ENCODE measurements at places on chromosomes 2 and 18.

GRCh38 chr2:158774681-158775080, 20.4 kb upstream of the DAPL1 start:
- DNase-seq, result no peak

- DNase-seq, result no peak
Observed at GRCh38 chr2:164840930-164841718, 499 bp downstream of the COBLL1 start.

DNA sequence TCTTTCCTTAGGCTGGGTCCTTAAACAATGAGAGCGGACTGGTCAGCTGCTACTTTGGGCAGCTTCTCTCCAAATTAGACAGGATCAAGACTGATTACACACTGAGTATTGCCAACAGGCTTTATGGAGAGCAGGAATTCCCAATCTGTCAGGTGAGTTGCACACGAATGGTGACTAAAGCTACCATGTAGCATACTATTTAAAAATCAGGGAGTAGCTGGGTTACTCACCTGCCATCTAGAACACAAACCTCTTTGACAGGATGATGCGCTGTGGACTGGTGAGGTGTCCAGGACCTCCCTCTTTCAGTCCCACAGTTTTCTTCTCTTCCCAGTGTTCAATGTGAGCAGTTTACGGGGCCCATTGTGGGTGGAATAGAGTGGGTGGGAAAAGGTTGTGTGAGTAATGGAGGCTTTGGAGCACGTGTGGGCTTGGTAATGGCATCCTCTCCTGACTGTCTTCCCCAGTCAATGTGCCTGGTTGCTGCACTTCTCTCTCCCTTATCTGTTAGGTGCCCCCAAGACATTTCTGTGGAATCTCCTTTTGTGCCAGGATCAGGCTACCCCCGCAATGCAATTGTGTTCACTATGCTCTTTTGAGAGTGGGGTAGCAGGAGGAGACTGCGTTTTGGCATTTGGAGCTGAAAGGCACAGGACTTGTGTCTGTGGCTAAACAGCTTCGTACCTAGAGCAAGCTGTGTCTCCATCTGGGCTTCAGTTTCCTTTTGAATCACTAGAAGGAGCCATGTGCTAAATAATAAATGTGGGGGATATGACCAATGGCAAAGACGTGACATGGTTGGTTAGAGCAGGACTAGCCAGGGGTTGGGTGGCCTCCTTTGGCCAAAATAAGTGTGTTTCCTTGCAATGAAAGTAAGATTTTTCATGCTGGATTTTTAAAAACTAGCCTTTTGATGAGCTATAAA, 17.7 kb downstream of the SERPINB12 start:
- no peak for DNase-seq

GRCh38 chr18:9649164-9649540, 34.8 kb upstream of the PPP4R1 start:
- DNase-seq, result no peak

DNA sequence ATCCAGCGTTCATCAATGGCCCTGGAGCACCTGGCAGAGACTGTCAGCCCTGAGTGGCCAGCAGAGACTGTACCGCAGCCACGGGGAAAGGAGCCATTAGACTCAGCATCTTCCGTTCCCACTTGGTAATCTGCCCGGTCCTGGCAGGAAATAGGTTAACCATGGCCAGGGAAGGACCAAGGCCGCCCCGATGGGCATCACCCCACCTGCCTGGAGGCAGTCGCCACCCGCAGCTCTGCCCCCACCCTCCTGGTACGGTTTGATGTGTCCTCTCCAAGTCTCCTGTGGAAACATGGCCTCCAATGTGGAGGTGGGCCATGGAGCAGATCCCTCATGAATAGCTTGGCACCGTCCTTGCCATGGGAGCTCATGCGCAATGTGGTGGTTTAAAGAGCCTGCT, 75.3 kb downstream of the RTP5 start:
- no peak for DNase-seq

GRCh38 chr18:5895876-5896740, 786 bp upstream of the TMEM200C start:
- no peak for DNase-seq

DNA sequence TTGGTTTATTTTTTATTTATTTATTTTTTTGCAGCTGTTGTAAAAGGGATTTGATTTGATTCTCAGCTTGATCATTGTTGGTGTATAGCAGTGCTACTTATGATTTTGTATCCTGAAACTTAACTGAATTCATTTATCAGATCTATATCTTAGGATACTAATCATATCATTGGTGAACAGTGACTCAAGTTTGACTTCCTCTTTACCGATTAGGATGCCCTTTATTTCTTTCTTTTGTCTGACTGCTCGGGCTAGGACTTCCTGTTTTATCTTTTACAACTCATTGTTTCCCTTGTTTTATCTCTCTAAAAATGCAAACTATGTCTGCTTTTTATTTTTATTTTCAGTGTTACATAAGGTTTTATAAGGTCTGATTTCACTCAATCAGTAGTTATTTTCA, 23.6 kb downstream of the SP100 start:
- DNase-seq, result no peak

DNA sequence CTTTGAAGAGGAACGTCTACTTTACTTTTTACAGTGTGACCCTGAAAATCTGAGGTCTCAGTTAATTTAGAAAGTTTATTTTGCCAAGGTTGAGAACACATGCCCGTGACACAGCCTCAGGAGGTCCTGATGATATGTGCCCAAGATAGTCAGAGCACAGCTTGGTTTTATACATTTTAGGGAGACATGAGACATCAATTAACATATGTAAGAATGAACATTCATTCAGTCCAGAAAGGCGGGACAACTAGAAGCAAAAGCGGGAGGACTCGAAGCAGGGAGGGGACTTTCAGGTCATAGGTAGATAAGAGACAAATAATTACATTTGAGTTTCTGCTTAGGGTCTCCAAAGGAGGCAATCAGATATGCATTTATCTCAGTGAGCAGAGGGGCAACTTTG, 23.7 kb downstream of the ELMOD3 start:
- DNase-seq, result no peak

GRCh38 chr18:74651327-74652128, 53.9 kb downstream of the ZNF407 start:
- no peak for DNase-seq

- no peak for DNase-seq
Observed at GRCh38 chr2:172066394-172066886, 18.9 kb upstream of the DLX1 start.

DNA sequence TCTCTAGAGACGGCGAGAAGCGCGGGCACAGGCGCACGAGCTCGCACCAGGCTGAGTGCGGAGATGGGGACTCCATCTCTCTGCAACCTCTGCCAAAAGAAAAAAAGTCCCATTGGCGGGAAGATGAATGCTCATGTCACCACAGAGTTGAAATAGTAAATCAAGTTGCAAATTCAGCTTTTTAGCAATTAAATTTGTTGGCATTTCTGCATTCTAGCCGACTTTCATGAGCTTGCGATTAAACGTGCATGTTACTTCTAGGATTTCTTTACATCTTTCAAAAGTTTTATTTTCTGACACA, 588 bp downstream of the CHAC2 start:
- DNase-seq, result no peak

DNA sequence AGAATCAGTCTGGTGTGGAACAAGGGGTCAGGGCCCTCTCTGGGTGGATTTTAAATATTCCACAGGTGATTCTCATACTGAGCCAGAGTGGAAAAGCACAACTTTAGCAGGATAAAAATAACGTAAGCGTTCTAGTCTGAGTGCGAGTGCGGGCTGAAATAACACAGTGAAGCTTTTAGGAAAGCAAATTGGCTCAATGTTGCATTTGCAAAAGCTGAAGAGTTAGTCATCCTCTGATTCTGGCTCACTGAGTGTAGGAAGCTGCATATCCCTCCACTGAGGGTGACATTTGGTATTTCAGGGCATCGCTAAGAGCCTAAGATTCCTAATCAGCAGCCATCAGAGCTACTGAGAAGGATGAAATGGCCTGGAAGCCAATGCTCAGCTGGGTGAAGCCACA, 134.7 kb downstream of the RIF1 start:
- DNase-seq, result no peak

GRCh38 chr18:6625481-6625880, 104.0 kb upstream of the ARHGAP28 start:
- no peak for DNase-seq

DNA sequence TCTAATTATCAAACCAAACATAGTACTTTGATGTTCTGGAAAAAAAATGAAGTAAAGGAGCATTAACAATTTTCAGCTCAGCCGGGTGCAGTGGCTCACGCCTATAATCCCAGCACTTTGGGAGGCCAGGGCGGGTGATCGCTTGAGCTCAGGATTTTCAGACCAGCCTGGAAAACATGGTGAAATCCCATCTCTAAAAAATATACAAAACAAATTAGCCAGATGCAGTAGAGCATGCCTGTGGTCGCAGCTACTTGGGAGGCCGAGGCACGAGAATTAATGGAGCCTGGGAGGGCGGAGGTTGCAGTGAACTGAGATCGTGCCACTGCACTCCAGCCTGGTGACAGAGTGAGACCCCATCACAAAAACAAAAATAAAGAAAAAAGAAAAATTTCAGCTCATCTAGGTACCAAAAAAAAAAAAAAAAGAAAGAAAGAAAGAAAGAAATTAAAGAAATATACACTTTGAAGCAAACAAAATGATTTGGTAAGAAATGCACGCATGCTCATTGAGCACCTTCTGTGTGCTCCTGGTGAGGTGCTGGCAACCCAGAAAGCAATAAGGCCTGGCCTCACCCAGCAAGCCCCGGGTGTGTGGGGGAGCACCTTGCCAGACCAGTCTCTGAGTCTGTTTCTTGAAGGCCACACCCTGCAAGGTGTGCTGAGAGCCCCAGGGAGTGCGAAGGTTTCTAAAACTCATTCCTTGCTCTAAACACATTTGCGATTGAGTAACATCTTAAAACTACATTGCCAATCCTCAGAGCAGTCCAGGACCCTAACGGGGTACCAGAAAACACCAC, 133.5 kb downstream of the TFCP2L1 start:
- DNase-seq, result no peak

DNA sequence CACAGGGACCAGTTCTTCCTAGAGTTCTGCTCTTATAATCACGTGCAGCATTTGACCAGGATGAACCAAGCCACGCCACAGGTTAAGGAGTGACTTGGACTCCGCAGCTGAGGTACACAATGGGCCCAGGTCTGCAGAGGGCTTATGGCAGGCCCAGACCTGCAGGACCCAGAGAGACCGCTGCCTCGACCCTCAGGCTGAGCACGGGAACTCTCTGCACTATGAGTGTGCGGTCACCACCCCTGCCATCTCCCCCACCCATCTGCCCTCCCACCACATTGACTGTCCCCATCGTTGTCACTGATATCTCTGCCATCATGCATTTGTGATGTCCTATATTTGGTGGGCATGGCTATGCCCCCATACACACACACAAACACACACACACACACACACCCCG, 45.7 kb upstream of the HPCAL1 start:
- no peak for DNase-seq

GRCh38 chr2:33634261-33634910, 35.3 kb upstream of the FAM98A start:
- no peak for DNase-seq

GRCh38 chr2:10680214-10680613, 9.6 kb downstream of the NOL10 start:
- no peak for DNase-seq

DNA sequence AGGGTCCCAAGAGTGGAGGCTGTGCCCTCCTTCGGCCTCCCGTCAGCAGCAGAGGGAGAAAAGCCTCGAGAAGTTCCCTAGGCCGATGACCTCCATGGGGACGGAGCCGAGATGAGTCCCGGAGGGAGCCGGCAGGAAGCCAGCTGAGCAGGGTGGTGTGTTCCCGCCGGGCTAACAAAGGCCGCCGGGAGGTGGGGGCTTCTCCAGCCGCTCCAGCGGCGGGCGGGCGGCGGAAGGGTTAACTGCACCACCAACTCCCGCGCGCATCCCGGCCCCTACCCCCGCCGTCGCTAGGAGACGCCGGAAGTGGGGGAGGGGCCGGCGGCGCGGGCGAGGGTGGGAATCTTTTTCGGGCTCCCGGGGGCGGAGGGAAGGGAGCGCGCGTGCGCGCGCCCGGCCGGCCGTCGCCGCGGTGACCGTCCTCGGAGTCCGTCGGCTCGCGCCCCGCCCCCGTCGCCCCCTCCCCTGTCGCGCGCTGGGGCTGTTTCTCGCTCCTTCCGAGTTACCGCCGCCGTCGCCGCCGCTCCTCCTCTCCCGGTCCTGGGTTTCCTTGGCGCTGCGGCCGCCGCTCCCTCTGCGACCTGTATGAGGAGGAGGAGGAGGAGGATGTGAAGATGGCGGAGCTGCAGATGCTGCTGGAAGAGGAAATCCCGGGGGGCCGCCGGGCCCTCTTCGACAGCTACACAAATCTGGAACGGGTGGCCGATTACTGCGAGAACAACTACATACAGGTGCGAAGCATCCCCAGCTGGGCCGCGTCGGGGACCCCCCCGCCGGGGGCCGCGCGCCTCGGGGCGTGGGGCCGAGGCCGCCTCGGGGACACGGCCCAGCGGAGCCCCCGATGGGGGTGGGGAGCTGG, at the start of gene ABI2:
Gene ABI2 (plus strand): TSS at position 494 of the 859 bp plus-strand sequence. CDS start 121 bp downstream, at position 615.
- DNase-seq, result peak; percentile 49

- no peak for DNase-seq
Observed at GRCh38 chr2:180675170-180675569, 305.2 kb upstream of the UBE2E3 start.

- DNase-seq, result no peak
Observed at GRCh38 chr18:30094556-30094955, 948.0 kb downstream of the DSC3 start.

DNA sequence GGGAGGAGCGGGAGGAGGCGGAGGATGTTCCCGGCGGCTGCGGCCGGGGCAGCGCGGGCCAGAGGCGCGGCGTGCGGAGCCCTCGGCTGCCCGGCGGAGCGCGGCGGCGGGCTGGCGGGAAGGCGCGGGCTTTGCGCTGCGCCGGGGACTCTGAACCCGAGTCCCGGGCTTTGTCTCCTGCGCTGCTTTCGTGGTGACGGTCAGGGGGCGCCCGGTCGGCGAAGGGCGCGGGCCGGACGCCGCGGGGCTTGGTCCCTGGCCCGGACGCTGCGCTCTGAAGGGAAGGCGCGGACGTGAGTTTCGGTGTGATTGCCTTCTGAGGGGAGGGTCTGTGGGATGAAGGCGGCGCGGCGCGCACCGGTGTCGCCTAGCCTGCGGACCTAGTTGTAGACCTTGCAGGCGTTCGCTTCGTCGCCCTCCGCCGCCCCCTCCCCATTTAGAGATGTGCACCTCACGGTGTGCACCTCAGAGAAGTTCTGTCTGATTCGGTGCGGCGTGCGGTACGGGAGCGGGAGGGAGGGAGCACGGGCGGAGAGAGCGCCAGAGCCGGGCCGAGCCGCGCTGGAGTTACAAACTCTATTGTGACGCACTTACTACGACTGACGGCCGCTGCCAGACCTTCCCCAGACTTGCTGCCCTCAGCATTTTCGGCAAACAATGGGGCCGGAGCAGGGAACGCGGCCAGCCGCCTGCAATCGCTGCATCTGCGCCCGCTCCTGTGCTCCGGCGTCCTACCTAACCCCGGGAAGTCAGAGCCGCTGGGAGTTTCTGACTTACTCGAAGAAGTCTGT, 2.1 kb downstream of the BCL2L11 start:
- no peak for DNase-seq

All from activated T-helper 9 cell treated with anti-CD3 and anti-CD28 coated beads, Interleukin-2, amount 50 U/mL, for 16 hours (primary cell).